ENCODE measurements at places on chromosomes 4 and X. TPM values are rescaled to one million over a fixed set of nuclear protein-coding genes. Genes with fewer than 3 reads are reported as not detected.

LRAT gene
- polyA plus RNA-seq, result 0.71 TPM

DNA sequence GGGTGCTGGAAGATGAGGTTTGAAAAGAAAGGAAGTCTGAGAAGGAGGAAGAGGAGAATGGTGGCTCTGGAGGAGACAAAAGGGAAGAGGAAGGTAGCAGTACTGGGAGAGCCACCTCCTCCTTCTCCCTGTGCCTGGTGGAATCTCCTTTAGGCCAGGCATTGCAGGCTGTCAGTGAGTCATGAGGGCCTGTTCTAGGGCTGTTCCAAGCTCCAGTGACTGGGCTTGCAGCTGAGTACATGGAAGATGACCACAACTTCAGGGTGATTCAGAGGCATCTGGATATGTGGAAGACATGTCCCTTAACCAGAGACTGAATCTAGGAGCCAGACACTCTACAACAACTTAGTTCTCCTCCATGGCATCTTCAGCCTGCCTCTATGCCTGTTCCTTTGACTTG lies 107.8 kb downstream of the EFNB1 start:
- no peak for DNase-seq

- no peak for DNase-seq
These were observed 16.2 kb upstream of the SYTL4 start for GRCh38 chrX:100748108-100748507.

DNA sequence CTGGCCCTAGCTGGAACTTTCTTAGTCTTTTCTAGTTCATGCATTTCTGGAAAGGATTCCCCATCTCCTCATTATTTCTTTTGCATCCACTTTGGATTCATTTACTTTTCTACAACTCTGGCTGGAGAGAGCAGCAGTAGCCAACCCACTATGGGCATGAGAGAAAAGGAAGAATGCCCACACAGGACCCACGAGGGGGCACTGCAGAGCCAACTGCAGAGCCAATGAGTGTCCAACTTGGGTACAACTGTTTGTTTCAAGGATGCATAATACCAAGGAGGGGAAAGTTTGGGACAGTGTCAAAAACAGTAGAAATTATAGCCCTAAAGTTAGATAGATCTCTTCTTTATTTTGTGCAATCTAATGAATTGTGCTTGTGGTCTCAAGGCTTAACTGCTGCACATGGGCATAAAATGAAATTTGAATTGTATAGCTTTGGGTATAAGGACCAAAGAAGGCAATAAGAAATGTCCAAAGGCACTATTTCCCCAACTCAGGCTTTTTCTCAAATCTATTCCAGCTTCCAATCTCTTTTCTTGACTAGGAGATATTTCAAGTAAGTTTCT lies 230.6 kb downstream of the NSUN7 start:
- DNase-seq, result no peak
